ENCODE measurements at places on chromosomes 12 and 14.

DNA sequence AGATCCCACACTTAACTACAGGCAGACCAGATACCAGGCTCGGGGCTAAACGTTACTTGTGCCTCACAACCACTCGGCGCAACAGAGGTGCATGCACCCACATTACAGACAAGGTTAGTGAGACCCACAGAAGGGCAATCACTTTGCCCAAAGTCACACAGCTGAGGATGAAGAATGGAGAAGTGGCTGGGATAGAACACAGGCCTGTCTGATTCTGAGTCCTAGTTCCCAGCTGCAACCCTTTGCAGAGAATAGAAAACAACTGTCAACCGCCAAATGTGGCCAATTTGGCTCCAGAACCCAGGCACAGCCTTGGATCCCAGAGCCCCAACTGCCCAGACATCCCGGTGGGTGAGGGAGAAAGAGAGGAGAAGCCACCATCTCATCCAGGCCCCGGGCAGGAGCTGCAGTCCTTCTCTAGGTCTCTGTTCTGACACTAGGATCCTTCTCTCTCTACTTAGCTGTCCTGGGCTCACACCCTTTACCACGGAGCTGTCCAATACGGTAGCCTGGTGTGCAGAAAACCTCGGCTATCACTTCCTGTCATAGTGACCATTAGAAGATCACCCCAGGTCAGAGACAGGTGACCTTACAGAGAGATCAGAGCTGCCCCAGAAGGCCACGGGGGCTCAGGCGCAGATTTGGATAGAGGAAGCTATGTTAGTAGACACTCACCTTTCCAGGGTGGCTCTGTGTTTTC lies 59.1 kb downstream of the FAM222A start:
- no peak for DNase-seq

DNA sequence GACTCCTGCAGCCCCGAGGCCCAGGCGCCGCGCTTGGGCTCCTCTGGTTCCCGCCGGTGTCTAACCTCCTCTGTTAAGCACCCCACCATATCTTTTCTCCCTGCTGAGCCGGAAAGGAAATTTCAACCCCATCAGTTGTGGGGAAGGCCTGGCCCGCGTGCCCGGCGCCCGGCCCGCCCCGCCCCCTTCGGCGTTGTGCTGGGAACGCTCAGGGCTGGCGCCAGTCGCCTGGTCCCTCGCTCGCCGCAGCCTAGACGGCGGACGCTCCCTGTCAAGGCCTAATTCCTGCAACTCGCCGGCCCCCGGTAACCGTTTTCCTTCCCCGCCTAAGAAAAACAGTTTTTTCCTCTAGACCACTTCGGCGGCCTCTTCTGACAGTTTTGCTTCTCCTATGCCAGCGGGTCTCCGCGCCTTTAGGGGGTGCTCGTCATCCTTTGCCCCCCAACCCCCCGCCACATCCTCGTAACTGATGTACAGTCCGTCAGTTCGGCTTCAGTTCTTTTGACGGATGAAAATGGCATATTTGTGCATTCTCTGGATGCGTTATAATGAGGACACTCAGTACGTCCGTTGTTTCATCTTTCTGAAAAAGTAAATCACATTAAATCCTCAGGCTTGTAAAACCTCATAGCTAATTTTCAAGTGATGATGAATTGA lies 506 bp upstream of the NAP1L1 start:
- DNase-seq, result no peak

DNA sequence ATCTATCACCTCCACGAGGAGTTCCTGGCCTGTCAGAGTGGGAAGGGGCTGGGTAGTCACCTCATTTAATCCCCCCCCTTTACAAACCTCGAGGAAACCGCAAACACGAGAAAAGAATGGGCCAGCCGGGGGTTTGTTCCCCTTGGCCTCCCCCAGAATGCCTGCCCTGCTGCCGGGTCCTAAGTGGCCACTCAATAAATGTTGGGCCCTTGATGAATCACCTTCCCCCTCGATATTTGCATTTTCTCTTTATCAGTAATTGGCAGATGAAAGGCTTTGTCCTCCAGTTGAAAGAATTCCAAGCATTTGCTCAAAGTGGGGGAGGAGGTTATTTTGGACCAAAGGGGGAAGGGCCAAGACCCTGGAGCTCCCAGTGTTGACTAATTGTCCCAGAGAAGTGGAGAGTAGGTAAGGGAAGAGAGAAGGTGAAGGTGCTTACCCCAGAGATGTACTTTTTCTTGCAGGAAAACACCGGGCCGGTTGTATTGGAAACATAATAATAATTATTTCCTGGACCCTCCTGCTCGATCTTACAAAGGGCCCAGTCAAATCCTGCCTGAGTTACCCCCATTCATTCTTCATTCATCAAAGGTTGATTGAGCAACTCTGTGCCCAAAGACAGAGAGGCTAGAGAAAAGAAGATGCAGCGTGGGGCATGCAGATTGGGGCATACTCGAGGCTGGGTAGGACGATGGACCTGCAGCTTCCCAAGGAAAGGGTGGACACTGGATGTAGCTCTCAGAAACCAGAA lies 1.9 kb upstream of the KDM2B start:
- DNase-seq, result no peak

- no peak for DNase-seq
Observed at GRCh38 chr12:42935090-42935489, 345.5 kb upstream of the PRICKLE1 start.

- peak; percentile 56 for DNase-seq
Observed at GRCh38 chr12:124683152-124684124, 116.0 kb upstream of the NCOR2 start.

GRCh38 chr12:94872971-94873733 lies 130.3 kb downstream of the NDUFA12 start:
- no peak for DNase-seq

- peak; percentile 18 for DNase-seq
Observed at GRCh38 chr12:115313929-115314328, 630.0 kb upstream of the TBX3 start.

GRCh38 chr14:75561013-75561432 lies 17.4 kb upstream of the FLVCR2 start:
- DNase-seq, result peak; percentile 93

- no peak for DNase-seq
Observed at GRCh38 chr14:25945746-25946145, 652.1 kb downstream of the NOVA1 start.

DNA sequence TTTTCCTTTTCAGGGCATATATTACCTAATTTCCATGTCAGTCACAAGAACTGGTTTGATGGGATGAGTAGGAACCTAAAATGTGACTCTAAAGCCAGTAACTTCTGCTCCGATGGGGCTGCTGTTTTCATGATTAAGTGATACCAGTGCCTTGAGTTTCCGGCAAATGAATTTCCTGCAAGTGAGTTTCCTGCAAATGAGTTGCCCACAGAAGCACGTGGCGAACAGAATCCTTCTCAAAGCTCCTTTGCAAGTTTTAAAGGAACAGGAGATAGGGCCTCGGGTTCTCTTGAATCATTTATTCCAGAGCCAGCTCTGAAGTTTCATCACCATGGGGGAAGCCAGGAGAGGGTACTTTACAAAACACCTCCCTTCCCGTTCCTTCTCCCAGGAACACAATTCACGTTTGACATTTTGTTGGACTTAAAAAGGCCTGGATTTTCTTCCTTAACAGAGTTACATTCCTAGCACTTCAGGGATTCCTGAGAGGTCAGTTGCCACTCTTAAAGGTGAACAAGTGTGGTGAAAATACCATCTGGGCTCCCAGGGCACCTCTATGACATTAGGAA lies 2.2 kb upstream of the PPTC7 start:
- no peak for DNase-seq

DNA sequence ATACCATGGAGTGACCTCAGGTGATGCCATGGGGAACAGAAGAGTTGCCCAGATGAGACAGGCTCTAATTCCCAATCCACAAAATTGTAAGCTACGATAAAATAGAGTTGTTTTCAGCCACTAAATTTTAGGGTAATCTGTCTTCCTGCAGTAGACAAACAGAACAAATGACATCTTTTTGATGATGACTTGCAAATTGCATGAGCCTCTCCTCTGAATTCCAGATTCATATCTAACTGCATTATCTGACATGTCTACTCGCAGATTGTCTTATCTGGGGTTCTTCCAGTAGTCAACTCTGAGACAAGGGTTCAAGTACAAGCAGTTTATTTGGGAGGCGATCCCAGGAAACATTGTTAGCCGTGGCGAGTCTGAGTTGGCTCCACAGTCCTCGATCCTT lies 14.4 kb upstream of the ERC1 start:
- DNase-seq, result no peak

- no peak for DNase-seq
Observed at GRCh38 chr12:2194060-2194459, 141.3 kb downstream of the CACNA1C start.

- no peak for DNase-seq
Observed at GRCh38 chr12:32981139-32981538, 84.6 kb upstream of the PKP2 start.

DNA sequence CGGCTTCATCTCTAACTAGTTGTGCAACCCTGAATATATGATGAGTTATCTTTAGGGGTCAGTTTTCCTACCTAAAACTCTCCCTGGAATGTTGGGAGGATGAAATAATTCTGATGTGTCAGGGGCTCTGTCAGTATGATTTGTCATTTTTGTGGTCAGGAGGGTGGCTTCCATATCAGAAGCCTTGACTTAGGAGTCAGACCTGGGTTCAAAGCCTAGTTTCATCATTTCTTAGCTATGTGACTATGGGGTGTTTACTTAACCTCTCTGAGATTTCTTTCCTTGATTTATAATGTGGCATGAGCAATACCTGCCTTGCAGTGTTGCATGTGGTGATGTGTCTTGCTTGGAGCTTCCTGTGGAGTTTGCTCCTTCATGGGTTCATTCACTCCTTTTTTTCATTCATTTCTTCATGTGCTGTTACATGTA lies 146.8 kb downstream of the CHST11 start:
- peak; percentile 54 for DNase-seq

- DNase-seq, result no peak
Observed at GRCh38 chr14:22780105-22780679, 13.7 kb downstream of the OXA1L start.

DNA sequence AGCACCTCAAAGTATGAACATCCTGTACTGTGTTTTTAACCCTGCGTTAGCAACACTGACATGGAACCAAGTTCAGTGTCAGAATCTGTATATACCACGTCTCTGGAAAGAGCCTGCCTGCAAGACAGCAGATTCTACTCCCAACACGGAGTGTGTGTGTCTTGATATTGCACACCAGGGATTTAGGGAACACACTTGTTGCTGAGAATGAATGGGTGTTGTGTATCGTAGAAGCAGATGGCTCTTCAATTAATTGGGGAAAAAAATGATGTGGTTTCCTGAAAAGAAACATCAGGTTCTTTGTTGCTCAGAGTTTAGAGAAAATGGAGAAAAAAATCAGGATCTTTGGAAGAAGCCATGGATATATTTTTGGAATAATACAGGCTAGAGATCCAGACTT lies 170.8 kb downstream of the EGLN3 start:
- no peak for DNase-seq

DNA sequence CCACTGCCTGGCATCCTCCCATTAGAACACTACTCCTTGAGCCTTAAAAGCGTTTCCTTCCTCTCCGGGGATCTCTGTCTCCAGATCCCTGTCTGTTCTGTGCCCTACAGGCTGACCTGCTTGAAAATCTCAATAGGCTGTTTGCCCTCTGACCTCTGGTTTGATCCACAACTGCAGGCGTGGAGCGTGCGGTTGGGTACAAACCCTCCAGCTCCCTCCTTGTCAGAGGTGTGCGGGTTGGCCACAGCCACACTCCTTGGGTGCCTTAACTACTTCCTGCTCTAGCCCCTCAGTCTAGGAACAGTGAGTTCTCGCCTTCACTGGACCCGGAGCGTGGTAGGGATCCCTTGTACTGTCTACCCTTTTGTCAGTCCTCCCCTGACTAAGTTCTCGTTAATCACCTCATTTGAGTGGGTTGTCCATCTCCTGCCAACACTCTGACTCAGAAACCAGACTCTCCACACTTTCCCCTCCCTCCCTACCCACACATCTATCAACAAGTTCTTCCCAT lies 33.1 kb downstream of the CMKLR1 start:
- DNase-seq, result peak; percentile 87
